ENCODE measurements at places on chromosomes 16 and 17. TPM values are rescaled to one million over a fixed set of nuclear protein-coding genes. Genes with fewer than 3 reads are reported as not detected.

The ZNF205 gene
- 17.9 TPM for total RNA-seq

The SPATA22 gene
- 0.22 TPM for total RNA-seq

The PTX4 gene
- 0.29 TPM for total RNA-seq

The PRSS27 gene
- 0.57 TPM for total RNA-seq

The GPR179 gene
- total RNA-seq, result not detected

The ADAD2 gene
- total RNA-seq, result not detected

The TPSD1 gene
- not detected for total RNA-seq

The CDK3 gene
- total RNA-seq, result 0.66 TPM

The ATP2C2 gene
- total RNA-seq, result not detected

The CBX2 gene
- 3.4 TPM for total RNA-seq

The HIRIP3 gene
- 12.6 TPM for total RNA-seq

The HLF gene
- total RNA-seq, result not detected

The BMERB1 gene
- 39.9 TPM for total RNA-seq

The DHRS7C gene
- total RNA-seq, result not detected

The OR2C1 gene
- total RNA-seq, result not detected

The RAMP2 gene
- total RNA-seq, result not detected

The SRL gene
- not detected for total RNA-seq

The POLDIP2 gene
- 115 TPM for total RNA-seq

The TXNL4B gene
- 8.8 TPM for total RNA-seq

The NT5C3B gene
- total RNA-seq, result 79.9 TPM

The TMEM235 gene
- total RNA-seq, result not detected

The DRC3 gene
- total RNA-seq, result 0.86 TPM

The KRT12 gene
- 0.43 TPM for total RNA-seq

The STAT5A gene
- total RNA-seq, result 4.6 TPM

The GNG13 gene
- not detected for total RNA-seq

The RCVRN gene
- not detected for total RNA-seq

The PLD6 gene
- 3.4 TPM for total RNA-seq

The CA10 gene
- 1.4 TPM for total RNA-seq

The KRT222 gene
- not detected for total RNA-seq

The NUDT7 gene
- total RNA-seq, result 11.6 TPM

The RNF227 gene
- total RNA-seq, result 6.2 TPM

The TBC1D3K gene
- total RNA-seq, result not detected

The COQ9 gene
- 35.5 TPM for total RNA-seq

The SLC12A3 gene
- not detected for total RNA-seq

The UMOD gene
- total RNA-seq, result not detected

The ZNF287 gene
- 5.3 TPM for total RNA-seq

The WBP2 gene
- 64.6 TPM for total RNA-seq

The ARRB2 gene
- 5.0 TPM for total RNA-seq

The DLX4 gene
- total RNA-seq, result not detected

Data from placental pericyte (primary cell).